ENCODE measurements at places on chromosomes 13 and 19.

- no peak for ATAC-seq
Observed at GRCh38 chr13:82407321-82407720, 1475.0 kb downstream of the SLITRK1 start.

- no peak for ATAC-seq
Observed at GRCh38 chr13:89150362-89150761, 1479.2 kb downstream of the SLITRK5 start.

DNA sequence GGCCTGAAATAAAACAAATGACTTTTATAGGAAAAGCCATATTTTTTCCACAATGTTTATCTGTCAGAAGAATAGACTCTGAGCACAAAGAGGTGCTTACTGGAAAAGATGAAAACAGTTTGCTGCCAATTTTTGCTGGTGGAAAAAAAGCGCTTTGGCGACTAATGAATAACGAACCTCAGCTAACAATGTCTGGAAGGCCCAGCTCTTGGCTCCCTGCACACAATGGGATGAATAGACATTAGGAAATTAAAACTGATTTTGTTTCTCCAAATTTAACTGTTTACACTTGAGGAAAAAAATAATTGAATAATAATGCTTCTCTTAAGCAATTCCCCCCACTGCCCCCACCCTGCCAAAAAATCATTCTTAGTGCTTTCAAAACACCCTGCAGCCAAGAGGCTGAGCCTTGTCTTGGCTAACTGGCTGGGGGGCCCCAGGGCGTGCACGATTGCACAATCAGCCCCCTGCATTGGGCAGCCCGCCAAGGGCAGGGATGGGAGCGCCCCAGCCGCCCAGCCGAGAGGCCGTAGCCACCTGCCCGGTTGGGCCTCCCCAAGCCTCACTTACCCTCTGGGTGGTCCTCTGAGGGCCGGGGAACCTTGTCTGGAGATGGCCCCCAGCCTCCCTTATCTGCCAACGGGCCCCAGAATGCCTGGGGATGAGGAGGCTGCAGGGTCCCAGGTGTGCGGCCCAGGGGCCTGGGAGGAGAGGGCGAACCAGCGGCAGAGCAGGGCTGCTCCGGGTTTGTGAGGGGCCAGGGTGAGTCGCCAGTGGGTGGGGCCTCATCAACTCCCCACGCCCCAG, 16.8 kb downstream of the CEBPG start:
- no peak for ATAC-seq

DNA sequence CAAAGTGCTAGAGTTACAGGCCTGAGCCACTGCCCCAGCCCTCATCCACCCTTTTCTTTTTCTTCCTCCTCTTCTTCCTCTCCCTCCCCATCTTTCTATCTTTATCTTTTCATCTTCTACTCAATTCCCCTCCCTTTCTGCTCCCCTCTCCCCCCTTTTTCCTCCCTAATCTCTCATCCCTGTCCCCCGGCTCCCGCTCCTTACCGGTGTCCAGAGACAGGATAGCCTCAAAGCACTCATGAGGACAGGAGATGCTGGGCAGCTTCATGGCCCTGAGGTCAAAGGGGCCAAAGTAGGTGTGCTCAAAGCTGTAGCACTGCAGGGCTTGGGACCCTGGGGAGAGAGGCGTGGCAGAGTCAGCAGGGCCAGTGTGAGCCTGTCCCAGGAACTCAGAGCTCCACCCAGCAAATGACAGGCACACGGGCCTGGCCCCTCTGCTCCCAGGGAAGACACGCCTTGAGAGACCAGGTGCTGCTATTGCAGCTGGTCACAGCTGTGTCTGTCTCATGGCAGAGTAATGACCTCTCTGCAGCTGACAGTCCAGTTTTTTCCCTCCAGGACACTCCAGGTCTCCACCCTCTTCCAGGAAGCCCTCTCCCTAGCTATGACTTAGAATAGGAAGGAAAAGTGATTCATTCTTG, 2.6 kb downstream of the LYPD5 start:
- ATAC-seq = no peak

DNA sequence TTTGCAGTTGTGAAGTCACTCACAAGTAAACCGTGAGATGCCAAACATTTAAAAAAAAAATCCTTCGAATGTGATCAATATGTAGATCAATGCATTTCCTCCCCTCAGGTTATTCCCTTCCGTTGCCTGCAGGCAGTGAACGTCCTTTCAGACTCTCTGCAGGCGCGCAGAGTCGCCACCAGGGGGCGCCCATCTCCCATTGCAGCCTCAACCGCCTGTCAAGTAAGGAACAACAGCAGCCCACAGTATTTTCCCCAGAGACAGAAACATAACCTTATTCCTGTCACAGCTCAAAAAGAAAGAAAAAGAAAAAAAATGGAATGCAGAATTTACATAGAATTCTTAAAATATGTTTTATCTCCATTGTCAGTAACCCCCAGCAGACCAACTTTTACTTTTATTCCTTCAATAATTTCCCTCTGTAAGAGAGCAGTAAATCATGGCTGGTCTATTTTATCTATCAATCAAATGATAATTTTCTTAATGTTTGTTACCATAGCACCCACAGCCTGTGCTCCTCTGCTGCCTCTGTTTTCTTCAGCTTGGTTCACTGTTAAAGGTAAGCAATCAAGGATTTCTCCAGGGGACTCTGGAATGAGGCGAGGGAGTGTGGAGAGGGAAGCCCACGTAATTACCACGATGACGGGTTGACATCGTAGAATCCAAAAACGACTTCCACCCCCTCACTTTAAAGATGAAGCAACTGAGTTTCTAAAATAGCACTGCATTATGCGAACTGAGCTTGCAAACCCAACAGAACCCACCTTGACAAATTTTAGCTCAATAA, 637.6 kb upstream of the ARGLU1 start:
- ATAC-seq = peak; percentile 66
